ENCODE measurements at places on chromosomes 5 and 9.

DNA sequence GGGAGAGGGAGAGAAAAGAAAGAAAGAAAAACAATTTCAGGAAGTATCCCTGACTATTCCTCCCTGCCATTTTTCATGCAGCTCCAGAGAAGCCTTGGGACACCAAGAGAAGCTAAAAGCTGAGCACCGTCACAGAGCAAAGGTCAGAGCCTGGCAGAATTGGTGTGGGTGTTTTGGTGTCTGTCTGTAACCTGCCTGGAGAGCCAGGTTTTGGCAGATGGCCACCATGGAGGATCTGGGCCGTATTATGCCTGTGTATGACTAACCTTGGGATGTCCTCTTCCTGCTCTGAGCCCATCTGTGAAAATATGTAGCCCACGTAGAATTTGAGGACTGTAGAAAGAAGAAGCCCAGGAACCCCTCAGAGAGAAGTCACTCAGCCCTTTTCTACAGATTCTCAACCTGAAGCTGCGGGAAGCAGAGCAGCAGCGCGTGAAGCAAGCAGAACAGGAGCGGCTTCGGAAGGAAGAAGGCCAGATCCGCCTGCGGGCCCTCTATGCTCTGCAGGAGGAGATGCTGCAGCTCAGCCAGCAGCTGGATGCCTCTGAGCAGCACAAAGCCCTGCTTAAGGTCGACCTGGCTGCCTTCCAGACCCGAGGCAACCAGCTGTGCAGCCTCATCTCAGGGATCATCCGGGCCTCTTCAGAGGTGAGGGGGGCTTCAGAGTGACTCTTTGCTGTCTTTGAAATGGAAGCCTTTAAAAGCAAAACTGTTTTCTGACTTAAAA is 18.8 kb downstream of the GLE1 start:
- no peak for DNase-seq

GRCh38 chr9:126642010-126642744 is 28.4 kb downstream of the LMX1B start:
- no peak for DNase-seq

DNA sequence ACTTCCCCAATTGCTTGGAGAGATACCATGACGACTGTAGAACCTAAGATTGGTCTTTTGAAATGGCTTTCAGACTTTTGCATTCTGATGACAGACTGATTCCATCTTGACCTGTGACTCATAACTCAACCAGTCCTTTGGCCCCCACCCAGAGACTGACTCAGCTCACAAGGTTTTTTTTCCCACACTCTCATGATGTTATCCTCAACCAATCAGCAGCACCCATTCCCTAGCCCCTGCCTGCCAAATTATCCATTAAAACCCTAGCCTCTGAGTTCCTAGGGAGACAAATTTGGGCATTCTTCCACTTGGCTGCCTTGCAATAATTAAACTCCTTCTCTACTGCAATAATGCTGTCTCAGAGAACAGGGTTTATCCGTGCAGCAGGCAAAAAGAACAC is 1263.3 kb upstream of the CDH9 start:
- DNase-seq = no peak

- no peak for DNase-seq
Observed at GRCh38 chr5:44797841-44798240, 10.9 kb upstream of the MRPS30 start.

- DNase-seq = no peak
Observed at GRCh38 chr9:122087406-122088200, 5.5 kb downstream of the TTLL11 start.

DNA sequence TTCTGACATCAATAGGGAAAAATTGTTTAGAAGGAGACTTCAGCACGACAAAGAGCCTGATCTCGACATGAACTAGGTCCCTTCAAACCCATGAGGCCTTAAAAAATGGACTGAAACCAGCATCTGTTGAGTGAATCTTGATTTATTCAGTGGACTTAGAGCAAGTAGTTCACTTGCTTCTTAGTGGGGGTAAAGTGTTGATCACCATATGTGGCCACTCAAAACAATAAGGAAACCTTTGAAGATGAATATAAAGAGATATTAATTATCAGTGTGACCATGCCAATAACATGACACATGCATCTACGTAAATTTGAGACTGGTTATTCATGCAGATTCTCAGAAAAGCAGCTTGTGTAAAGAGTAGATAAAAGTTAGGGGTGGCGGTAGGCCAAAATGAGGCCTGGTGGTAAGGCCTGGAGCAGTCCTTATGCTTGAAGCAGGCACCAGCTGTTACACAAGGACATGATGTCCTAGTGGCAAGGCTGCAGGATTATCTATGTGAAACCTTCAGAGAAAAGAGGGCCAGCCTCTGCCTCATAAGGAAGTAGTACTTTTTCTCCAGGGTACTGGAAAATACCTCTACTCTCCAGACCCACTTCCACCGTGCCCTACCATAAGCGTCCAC is 61.3 kb downstream of the S1PR3 start:
- DNase-seq = no peak

DNA sequence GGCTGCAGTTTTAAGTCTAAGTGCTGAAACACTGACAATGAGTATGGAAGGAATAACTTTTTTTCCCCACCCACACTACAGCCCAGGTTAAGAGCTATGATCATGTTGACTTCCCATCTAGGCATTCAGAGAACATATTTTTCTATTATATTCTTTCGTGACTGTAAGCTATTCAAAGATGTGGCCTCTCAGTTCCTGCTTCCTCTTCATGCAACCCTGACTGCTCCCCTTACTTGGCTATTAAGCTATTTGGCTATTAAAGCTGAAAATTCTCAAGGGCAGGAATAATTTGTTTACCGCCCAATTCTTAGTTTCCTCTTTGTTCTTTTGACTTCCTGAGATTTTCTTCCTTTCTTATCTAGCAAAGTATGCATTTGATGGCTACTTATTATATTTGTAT is 18.6 kb upstream of the ALDH1A1 start:
- DNase-seq = no peak

DNA sequence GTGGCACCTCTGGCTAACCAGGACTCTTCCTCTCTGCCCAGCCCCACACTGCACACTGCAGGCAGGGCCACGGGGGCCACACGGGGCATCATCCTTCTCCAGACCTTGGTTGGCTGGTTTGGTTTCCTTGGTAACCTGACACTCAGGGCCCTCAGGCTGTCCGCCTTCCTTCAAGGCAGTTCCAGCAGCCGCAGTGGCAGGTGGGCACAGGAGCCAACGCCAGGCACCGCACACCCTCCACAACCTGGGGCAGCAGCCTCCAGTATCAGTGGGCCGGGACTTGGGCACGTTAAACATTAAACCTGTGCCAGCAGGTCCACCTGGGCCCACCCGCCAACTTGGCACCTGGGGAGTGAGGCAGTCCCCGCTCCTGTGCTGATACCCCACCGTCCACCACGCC is 1.9 kb downstream of the NPDC1 start:
- no peak for DNase-seq

DNA sequence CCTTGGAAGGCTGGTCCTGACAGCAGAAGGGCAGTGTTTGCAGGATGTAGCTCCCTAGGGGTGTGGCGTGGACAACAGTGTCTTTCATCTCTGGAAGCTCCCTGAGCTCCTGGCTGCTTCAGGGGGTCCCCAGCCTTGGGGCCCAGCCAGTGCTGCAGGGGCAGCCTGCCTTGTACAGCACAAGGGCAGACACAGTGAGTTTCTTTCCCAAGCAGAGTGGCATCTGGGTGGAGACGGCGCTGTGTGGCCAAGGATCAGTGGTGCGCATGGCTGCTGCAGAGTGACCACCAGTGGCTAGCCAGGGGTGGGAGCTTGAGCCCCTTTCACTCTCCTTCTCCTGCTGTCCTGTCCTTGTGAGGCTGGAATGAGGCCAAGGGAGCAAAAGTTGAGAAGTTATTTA is 7.6 kb upstream of the IRX4 start:
- DNase-seq = no peak

Measured in K562 (cell line).